NCI-H187 treated with DMSO at 0.1 percent for 48 hours (cell line): ENCODE measurements at places on chromosomes 11 and 22.

GRCh38 chr22:25131198-25131887 is 68.3 kb upstream of the CRYBB3 start:
- no peak for DNase-seq

GRCh38 chr11:45022294-45023064 is 71.8 kb upstream of the TP53I11 start:
- DNase-seq = no peak

DNA sequence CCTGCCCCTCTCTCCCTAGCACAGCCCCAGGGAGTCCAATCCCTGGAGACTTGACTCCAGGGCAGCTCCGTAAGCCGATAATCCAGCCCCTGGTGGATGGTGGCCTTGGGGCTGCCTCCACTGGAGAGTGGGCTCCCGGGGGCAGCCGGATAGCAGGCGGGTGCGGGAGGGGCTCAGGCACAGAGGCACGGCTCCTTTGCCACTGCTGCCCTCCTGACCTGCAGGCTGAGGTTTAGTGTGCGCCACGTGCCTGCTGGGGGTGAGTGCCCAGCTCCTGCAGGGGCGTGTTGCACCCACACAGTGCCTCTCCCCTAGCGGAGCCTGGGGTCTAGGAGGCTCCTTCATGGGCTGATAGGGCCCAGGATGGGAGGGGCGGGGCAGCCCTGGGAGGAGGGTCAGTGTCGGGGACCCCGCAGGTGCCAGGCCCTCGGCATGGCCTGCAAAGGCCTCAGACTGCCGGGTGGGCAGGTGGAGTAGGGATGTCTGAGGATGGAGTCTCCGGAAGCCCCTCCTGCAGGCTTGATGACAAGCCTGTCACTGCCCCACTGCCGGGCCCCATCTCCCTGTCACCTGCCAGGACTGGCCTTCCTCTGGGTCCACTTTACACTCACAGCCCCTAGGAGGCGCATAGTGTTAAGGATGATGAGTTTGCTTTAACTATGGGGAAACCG is 5.6 kb downstream of the DUSP8 start:
- no peak for DNase-seq

- DNase-seq = no peak
Measured at GRCh38 chr11:1372660-1373059, 17.1 kb upstream of the BRSK2 start.

DNA sequence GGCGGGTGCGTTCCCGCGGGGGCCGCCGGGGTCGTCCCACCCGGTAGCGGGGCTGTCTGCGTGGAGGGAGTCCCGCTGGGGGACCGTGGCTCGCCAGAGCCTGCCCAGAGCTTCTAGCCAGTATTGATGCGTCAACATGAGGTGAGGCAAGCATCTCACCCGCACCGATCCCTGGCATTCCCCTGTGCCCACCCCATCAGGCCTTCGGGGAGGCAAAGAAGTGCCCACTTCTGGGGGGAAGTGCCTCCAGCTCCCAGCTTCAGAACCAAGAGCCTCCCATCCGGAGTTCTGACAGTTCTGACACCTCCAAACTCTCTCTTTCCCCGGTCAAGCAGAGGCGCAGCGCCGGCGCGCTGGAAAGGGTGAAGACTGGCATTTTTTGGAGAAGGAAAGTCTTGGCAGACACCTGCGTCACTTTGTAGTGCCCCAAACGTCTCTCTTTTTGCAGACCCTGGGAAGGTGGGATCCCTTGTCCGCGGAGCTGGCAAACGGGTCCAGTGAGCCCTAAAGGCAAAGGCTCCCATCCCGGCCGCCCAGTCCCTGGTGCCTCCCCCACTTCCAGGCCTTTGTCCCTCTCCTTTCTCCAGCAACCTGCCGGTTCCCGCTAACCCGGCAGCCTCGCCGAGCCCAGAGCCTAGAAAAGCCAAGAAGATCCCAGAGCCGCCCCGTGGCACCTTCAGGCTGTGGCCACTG is 3.2 kb upstream of the PAX6 start:
- no peak for DNase-seq

DNA sequence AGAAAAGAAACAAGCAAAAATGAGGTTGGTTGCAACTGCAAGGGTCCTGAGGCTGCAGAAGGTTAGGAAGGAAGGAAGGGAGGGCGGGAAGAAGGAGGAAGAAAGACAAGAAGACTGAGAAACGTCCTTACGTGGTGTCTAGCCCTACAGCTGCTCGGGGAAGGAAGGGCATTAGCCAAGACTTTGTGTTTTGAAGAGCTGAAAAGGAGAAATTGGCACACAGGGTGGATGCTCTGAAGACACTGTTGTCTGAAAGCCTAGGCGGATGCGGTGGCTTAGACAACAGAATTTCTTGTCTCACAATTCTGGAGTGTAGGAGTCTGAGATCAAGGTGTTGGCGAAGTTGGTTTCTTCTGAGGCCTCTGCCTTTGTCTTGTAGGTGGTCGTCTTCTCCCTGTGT is 60.7 kb downstream of the MCM5 start:
- DNase-seq = no peak

GRCh38 chr22:26725012-26725676 is 67.8 kb downstream of the MIAT start:
- no peak for DNase-seq

DNA sequence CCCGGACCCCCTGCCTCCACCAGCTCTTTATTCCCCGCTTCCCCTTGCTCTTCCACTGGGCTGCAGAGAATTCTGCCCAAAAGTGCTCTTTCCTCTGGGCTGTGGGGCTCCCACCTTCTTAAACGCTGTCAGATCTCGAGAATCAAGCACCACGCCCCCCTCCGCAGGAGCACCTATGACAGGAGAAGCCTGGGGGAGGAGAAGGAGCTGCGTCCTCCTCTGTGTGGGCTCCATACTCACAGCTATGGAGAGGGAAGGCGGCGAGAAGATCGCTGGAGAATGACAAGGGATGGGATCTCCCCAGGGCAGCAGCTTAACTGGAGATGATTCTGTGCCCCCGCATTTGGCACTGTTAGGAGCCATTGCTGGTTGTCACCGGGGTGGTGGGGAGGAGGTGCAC is 19.7 kb downstream of the SHISAL1 start:
- no peak for DNase-seq

- no peak for DNase-seq
Measured at GRCh38 chr11:92552942-92553341, 328.3 kb downstream of the FAT3 start.

DNA sequence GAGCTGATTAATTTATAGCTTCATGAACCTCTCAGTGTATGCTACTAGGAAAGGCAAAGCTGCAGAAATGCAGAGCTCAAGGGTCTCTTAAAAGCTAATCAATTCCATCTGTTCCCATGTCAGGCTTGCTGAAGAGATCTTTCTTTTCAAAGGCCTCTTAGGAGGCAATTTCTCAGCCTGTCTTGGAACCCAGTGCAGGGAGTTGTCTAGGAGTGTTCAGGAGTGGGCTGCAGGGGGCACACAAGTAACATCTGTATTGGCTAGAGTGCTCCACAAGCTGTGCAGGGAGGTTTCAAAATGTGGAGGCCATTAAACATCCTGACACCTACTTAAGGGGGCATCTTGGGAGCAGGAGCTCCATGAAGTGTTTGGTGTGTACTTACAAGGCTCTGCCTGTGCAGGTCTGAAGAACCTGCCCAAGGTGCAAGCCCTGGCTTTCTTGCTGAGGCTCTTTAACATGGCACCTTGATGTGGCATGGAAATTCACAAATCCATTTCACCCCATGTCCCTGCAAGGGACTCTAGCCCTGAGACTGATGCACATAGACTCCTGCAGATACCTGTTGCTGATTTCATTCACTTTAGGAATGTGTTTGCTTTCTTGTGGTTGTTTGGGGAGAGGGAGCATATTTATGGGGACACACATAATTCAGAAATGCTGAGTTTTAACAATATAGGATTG is 134.7 kb downstream of the ME3 start:
- DNase-seq = no peak

- DNase-seq = no peak
Measured at GRCh38 chr22:49620003-49620556, 207.6 kb downstream of the BRD1 start.

- DNase-seq = no peak
Measured at GRCh38 chr11:128428935-128429334, 158.4 kb downstream of the ETS1 start.

GRCh38 chr11:37858398-37858797 is 1260.4 kb upstream of the RAG2 start:
- DNase-seq = no peak

DNA sequence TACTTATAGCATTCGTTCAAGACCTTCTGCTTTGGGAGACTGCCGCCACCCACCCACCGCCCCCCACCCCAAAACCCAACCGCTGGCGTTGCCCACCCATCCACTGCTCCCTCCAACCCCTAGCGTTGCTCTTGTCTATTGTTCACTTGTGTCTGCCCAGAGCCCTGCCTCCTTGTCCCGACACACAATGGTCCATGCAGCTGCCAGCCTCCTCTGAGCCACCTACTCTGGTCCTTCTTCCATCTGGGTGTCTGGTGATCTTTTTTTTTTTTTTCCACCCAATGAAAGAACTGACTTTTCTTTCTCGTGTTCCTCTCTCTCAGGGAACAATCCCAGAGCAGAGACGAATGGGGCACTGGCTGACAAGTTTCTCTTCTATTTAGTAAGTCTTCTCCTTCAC is 256.0 kb upstream of the SESN3 start:
- DNase-seq = no peak

DNA sequence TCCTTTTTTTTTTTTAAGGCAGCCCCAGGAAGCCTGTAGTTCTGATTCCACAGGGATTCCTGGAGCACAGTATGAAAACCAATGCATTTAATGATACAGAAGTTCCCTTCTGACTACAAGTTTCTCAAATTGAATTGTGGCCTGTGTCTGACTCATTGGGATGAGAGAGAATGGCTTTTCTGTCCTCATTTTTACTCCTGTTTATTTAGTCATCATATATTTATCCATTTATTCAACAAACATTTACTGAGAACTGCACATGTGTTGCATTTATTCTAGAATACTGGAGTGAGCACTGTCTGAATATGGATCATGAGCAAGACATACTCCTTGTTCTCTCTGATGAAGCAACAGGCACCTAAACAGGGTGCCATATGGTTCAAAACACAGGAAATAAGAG is 231.2 kb downstream of the NTM start:
- no peak for DNase-seq

- DNase-seq = no peak
Measured at GRCh38 chr11:74925281-74925680, 23.6 kb downstream of the XRRA1 start.

GRCh38 chr22:29310863-29311339 is 4.5 kb downstream of the GAS2L1 start:
- DNase-seq = no peak

DNA sequence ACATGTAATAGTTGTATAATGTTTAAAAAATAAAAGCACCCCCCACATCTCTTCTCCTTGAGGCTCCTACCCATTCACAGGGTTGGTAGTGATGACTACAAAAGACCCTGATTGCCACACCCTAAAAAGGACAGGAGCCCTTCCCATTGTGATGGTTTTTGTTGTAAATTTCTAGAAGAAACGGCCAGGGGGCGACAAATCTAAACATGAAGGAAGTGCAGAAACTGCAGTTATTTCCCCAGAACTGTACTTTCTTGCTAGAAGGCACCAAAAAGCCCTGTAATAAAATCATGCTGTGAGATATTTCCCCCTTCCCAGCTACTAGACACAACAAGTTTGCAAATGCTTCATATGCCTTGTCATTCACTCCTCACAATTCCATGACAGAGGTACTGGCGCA is 10.8 kb downstream of the PRR5L start:
- DNase-seq = no peak

- no peak for DNase-seq
Measured at GRCh38 chr22:37464181-37464580, 22.0 kb downstream of the MFNG start.

DNA sequence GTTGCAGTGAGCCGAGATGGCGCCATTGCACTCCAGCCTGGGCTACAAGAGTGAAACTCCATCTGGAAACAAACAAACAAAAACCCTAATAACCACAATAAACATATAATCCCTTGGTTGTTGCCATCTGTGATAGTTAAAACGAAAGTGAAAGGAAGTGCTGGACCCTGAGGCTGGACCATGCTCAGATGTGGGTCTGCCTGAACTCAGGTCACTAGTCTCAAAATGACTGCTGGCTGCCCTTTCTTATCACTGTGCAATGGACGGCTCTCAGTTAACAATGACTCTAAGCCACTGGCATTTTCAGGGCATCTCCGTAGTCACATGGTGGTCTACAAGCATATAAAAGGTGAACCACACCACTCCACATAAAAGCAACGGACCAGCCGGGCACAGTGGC is 48.2 kb upstream of the FTH1 start:
- no peak for DNase-seq

- no peak for DNase-seq
Measured at GRCh38 chr11:71459767-71460320, 6.8 kb downstream of the NADSYN1 start.
